ENCODE measurements at places on chromosomes 6 and 20.

GRCh38 chr6:138188278-138188941 lies 26.7 kb downstream of the ARFGEF3 start:
- peak; percentile 88 for DNase-seq

DNA sequence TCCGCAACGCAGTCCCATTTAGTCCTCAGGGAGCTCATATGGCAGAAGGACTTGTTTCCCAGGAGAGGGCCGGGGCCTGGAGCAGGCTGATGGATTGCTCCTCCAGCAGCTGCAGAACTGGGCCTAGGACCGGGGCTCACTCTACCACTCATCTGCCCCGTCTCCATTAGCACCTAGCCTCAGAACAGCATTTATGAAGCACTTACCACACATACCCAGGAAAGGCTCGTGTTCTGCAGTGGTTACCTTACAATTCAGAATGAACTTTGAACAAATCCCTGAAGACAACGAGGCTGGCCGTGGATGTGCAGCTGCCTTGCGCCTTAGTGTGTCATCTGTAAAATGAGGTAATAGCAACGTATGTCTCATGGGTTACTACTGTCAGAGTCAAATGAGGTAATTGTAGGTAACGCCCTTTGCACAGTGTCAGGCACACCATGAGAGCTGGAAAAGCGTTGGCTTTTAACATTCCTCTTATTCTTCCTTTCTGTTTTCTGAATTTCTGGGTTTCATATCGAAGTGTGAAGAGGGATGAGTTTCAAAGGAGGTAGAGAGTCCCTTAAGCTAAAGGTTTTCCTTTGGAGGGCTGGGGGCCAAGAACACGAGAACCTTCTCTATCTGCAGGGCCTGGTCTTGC lies 46.3 kb upstream of the CD93 start:
- DNase-seq: no peak

- DNase-seq: no peak
Observed at GRCh38 chr6:150753371-150754064, 112.0 kb upstream of the MTHFD1L start.

- DNase-seq: no peak
Observed at GRCh38 chr20:677957-678356, 2.4 kb upstream of the SCRT2 start.

DNA sequence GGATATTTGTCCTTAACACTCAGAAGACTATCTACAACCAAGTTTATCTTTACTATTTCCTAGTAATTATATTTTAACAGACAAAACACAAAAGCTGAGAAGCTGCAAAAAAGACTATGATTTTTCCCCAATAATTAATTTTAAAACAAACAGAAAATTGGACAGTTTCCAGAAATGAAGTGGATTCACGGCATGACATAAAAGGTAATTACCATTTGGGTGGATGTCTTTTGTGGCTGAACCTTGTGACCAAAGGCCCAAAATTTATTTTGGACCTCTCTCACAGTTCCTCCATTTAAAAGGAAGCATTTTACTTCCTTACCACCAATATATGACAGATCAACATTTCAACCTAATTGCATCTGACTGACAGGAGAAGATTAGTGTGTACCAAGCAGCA lies 90.2 kb downstream of the GMDS start:
- DNase-seq: no peak

GRCh38 chr6:138258197-138258596 lies 39.9 kb upstream of the PBOV1 start:
- no peak for DNase-seq

DNA sequence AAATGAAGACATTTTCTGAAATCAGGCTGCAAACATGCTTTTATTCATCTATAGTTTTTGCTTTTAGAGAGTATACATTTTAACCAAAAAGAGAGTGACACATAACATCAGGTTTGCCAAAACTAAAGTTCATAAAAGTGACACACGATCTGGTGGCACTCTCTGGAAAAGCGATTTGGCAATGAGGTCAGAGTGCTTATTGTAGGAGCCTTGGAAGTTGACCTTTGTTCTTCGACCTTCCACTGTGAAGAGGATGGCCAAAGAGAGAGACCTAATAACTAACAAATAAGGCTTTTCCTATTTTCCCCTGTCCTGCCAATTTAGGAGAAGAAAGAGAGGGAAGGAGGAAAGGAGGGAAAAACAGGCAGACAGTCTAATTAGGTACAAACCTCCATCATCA lies 230.1 kb downstream of the SIM1 start:
- DNase-seq: no peak

GRCh38 chr6:149261364-149262040 lies 56.0 kb upstream of the TAB2 start:
- DNase-seq: no peak

DNA sequence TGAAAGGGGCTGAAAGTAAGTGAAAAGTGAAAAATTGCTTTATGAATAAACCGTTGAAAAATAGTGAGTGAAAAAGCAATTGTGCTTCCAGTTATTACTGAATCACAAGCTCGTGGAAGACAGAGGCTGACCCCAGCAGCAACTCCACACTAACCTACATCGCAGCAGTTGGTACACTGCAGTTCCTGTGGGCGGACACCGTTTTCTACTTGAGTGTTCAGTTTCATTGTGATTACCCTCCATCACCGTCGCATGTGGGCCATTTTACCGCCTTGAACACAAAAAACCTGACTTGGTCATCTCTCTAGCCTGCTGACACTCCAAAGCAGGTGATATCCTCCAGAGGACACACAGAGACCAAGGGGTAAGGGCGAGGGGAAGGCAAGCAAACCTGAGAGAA lies 28.4 kb downstream of the PRDM1 start:
- no peak for DNase-seq

- no peak for DNase-seq
Observed at GRCh38 chr20:49385465-49385864, 97.0 kb downstream of the KCNB1 start.

GRCh38 chr6:133887156-133887879 lies 1.6 kb upstream of the TCF21 start:
- no peak for DNase-seq

DNA sequence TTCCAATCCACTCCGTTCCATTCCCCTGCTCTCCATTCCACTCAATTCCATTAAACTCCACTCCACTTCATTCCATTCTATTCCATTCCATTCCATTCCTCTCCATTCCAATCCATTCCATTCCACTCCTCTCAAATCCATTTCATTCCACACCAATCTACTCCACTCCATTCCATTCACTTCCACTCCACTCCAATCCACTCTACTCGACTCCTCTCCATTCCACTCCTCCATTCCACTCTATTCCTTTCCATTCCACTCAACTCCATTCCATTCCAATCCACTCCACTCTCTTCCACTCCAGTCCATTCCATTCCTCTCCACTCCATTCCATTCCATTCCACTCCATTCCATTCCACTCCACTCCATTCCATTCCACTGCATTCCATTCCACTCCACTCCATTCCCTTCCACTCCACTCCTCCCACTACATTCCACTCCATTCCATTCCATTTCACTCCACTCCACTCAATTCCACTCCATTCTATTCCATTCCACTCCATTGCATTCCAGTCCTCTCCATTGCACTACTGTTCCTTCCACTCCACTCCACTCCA lies 22.6 kb upstream of the DEFB125 start:
- DNase-seq: no peak

DNA sequence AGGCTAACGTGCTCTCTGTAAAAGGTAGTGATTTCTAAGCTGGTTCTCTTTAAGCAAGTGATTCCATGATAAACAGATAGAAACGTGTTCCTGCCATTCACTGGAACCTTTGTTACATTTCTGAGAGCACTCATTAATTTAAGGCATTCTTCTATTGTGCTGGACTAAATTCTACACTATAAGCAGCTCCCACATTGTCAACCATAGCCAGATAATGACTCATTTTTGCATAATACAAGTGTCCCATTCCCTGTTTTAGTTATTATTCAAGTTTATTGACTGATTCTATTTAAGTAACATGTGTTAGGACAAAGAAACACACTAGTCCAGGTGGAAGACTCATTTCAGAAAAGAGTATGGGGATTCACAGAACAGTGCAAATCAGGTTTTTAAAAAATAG lies 13.5 kb upstream of the XRN2 start:
- no peak for DNase-seq

DNA sequence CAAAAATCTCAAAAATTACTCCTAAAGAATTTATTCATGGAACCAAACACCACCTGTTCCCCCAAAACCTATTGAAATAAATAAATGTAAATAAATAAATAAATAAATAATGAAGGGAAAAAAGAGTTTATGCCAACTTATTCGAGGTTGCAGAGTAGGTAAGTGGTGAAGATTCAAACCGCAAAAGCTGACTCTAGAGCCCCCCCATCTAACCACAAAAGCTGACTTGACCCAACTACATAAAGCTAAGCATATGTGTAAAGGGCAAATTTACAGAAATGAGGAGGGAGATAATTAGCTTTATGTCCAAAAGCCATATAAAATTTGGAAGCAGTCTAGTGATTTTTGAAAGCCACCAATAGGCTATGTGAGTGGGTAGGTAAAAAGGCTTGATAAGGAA lies 486.9 kb downstream of the PKHD1 start:
- DNase-seq: no peak

- DNase-seq: no peak
Observed at GRCh38 chr6:9553002-9553401, 861.9 kb downstream of the TFAP2A start.

GRCh38 chr6:50380406-50381098 lies 330.8 kb upstream of the DEFB112 start:
- DNase-seq: no peak

GRCh38 chr20:57653910-57654309 lies 33.7 kb upstream of the ZBP1 start:
- no peak for DNase-seq

- no peak for DNase-seq
Observed at GRCh38 chr6:66179361-66179760, 472.3 kb upstream of the EYS start.

GRCh38 chr6:111784433-111784832 lies 88.8 kb downstream of the FYN start:
- DNase-seq: no peak

DNA sequence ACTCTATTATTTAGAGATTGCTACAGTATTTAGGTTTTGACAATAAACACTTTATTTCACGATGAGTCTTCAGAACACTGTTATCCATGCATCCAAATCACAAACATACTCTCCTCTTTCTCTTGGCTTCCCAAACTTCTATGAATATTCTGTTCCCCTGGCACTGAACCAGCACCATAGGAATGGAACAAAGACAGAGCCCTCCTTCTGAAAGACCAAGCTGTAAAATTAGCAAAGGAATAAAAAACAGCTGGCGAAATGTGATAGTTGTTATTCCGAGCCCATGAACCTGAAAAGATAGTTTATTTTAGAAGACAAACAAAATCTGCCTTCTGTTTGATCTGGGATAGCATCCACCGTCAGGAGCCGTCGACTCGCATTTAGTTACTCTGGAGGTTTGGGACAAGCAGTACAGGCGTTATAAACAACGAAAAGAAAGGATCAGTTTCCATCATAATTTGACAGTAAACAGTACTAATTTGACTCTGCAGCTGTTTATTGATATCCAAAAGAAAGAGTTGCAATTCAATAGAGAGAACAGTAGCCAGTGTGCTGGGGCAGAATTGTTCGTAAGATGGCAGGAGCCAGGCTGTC lies 161.4 kb downstream of the CLIC5 start:
- DNase-seq: no peak

GRCh38 chr20:9837634-9838033 lies 1.2 kb downstream of the PAK5 start:
- DNase-seq: no peak

- no peak for DNase-seq
Observed at GRCh38 chr20:52652271-52652670, 319.9 kb upstream of the TSHZ2 start.

- no peak for DNase-seq
Observed at GRCh38 chr6:168623736-168624135, 182.8 kb downstream of the SMOC2 start.

DNA sequence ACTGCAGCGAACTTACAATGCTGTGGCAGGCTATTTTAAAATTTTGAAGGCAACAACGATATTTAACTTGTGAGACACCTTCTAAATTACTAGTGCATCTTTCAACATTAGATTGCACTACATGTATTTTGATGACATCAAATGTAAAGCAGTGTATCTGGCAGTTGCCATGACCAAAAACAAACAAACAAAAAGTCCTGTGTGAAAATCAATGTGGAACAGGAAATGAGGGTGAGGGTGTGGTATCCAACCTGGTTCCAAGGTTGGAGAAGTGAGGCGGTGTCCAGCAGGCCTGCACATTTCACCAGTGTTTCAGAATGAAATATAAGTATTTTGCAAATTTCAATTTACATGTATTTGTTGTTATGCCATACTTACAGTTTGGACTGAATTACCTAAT lies 112.0 kb downstream of the LAMP5 start:
- no peak for DNase-seq

DNA sequence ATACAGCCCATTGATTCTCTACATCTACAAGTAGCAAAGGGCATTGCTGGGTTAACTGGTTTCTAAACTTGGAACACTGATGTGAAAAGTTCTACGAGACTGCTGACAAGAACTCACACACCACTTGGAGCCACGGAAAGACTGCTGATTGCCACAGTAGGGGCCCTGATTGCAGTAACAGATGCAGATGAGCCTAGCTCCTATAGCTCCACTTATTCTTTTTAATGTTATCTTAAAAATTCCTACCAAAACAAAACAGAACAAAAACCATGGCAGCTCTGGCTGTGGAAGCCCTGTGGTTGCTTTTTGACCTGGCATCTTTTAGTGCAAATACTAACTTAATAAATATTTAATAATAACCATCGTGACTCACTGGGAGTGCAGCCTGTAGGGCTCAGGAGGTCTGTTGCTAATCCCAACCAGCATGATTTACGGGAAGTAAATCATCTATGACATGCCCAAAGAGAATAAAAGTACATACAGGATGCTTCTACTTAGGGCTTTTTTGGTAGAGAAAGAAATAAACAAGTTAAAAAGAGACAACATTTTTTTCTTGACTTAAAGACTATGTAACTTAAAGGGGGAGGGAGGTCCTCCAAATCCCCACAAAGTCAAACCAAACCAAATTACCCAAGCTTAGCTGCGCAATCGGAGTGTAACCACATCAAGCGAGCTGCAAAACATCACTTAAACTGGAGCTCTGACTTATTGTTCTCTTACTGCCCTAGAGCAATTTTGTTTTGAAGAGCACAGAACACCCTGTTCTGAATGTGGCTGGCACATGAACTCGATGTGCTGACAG lies 87.2 kb downstream of the FKBP5 start:
- peak; percentile 33 for DNase-seq

DNA sequence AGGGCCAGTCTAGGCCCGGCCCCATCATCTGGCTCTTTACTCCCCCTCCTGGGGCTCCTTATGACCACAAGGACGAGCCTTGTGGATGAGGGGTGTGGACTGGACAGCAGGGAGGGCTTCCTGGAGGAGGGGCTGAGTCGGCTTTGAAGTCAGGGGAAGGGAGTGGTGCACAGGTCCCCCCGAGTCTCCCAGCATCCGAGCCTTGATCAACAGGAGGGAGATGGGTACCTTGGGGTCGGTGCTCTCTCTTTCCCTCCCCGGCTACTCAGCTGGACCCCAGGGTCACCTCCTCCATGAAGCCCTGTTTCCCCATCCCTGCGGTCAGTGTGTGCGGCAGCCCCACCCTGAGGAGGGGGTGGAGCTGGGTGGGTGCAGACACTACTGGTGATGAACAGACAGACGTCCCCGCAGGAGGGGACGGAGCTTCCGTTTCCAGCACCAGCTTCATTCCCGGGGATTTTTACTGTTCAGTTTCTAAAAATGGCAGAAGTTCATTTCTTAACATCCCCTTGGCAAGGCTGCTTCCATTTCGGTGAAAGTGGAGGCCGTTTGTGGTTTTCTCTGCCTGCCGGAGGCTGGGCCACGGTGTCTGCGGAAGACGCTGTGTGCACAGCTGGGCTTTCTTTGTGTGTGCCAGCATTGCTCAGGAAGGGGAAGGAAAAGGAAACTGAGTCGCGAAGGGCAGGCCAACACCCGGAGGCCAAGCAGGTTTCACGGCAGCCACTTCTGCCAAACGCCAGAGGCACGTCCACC lies 19.6 kb downstream of the NTSR1 start:
- DNase-seq: no peak
